ENCODE measurements at places on chromosomes 6 and 20. TPM values are rescaled to one million over a fixed set of nuclear protein-coding genes. Genes with fewer than 3 reads are reported as not detected.

GRCh38 chr20:62065674-62066338 is at the start of gene TAF4:
TSS of gene TAF4 (minus strand) at chr20:62065881. CDS start at chr20:62065810, 71 bp downstream.
- DNase-seq = peak; percentile 58

DNA sequence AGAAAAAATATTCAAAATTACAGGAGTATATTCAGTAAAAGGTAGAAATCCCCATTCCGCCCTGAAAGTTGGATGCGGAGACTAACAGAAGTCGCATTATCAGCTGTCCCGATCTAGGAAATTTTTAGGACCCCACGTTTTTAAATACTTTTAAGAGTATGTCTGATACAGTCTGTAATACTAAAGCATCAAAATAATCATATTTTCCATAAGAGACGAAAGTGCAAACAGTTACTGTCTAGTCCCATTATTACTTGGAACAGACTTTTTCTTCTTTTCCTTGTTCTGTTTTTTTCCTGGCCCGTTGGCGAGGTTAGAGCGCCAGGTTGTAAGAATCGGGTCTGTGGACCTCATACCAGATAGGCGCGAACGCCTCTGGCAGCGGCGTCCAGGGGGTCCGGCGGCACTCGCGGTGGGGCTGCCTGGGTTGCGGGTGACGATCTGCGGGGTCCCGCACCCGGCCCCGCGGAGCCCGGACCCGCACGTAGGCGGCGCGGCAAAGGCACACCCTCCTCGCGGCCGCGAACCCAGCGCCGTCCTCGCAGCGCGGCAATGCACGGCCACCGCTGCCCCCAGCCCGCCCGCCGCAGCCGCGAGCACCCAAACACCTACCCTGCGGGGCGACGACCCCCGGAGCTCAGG is 460 bp downstream of the PLAGL1 start:
- DNase-seq = peak; percentile 33

DNA sequence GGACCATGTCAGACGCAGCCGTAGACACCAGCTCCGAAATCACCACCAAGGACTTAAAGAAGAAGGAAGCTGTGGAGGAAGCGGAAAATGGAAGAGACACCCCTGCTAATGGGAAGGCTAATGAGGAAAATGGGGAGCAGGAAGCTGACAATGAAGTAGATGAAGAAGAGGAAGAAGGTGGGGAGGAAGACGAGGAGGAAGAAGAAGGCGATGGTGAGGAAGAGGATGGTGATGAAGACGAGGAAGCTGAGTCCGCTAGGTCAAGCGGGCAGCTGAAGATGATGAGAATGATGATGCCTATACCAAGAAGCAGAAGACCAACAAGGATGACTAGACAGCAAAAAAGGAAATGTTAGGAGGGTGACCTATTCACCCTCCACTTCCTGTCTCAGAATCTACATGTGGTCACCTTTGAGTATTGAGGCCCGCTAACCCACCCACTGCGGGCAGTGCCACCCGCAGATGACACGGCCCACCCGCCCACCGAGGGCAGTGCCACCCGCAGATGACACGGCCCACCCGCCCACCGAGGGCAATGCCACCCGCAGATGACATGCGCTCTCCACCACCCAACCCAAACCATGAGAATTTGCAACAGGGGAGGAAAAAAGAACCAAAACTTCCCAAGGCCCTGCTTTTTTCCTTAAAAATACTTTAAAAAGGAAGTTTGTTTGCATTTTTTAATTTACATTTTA is 43.3 kb downstream of the MGME1 start:
- DNase-seq = no peak

The ENPP1 gene
- 1.4 TPM for total RNA-seq

The SRMS gene
- total RNA-seq = not detected

GRCh38 chr6:41443616-41444525 is 102.3 kb upstream of the FOXP4 start:
- DNase-seq = no peak

DNA sequence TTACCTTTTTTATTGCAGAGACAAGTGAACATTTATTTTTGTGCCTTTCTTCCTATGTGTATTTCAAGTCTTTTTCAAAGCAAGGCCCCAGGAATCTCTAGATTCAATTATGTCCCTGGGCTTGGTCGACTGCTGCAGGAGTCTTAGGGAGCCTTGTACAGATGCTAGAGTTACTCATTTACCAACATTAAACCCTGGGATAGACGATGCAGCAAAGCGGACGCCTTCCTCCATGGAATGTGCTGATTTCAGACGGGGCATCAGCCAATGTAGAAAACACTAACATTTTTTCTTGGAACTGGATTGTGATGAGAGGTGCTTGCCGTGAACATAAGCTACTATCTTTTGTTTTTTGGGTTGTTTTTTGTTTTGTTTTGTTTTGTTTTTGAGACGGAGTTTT is 55.9 kb downstream of the CD164 start:
- no peak for DNase-seq

GRCh38 chr6:52307900-52308372 is 23.4 kb upstream of the MCM3 start:
- peak; percentile 40 for DNase-seq

DNA sequence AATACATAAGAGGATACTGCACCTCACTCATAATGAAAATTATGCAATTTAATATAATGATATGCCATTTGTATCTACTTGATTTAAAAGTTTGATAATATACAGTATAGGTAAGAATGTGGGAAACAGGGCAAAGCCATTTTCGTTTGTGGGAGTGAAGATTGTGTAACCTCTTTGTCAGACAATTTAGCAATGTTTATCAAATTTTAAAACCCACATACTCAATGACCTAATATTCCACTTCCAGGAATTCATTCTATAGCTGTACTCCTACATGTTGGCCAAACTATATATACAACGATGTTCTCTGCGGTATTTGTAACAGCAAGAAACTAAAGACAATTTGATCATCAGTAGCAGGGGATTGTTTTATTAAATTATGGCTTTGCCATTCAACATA is 17.8 kb upstream of the FKBP5 start:
- DNase-seq = no peak

GRCh38 chr6:7155871-7156579 is 48.3 kb downstream of the RREB1 start:
- DNase-seq = no peak

The PSMB1 gene
- total RNA-seq = 198 TPM

GRCh38 chr6:56864171-56864616 is 90.7 kb upstream of the BEND6 start:
- peak; percentile 33 for DNase-seq

- DNase-seq = no peak
Measured at GRCh38 chr6:58419321-58419720, 1101.9 kb downstream of the PRIM2 start.

DNA sequence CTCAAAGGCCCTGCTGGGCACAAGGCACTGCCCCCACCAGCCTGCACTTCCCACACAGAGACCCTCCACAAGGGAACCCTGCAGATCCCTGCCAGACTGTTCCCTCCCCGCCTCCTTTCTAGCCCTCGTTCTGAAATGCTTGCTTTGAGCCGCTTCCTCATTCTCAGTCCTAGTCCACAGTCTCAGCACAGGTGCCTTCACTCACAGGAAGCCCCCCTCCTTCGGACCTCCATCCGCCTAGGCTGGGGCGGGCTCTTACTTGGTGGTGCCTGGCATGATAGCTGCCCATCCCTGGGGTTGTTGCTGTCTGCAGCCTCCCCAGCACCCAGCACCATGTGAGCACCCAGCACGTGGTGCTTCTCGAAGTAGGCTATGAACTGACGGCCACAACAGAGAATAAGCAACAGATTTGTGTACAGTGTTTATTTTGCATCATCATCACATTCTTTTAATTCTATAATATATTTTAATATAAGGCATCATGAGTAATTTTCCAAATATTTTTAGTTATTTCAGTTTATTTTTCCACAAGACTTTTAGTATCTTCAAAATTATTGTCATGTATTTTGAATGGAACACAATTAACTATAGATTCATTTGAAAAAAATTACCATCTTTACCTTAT is 12.3 kb downstream of the CST5 start:
- DNase-seq = no peak

The ZKSCAN3 gene
- 4.9 TPM for total RNA-seq

The LINC00237 gene
- total RNA-seq = not detected

- no peak for DNase-seq
Measured at GRCh38 chr6:97805596-97805995, 522.6 kb upstream of the MMS22L start.

- DNase-seq = no peak
Measured at GRCh38 chr6:131208787-131209186, 73.5 kb downstream of the AKAP7 start.

DNA sequence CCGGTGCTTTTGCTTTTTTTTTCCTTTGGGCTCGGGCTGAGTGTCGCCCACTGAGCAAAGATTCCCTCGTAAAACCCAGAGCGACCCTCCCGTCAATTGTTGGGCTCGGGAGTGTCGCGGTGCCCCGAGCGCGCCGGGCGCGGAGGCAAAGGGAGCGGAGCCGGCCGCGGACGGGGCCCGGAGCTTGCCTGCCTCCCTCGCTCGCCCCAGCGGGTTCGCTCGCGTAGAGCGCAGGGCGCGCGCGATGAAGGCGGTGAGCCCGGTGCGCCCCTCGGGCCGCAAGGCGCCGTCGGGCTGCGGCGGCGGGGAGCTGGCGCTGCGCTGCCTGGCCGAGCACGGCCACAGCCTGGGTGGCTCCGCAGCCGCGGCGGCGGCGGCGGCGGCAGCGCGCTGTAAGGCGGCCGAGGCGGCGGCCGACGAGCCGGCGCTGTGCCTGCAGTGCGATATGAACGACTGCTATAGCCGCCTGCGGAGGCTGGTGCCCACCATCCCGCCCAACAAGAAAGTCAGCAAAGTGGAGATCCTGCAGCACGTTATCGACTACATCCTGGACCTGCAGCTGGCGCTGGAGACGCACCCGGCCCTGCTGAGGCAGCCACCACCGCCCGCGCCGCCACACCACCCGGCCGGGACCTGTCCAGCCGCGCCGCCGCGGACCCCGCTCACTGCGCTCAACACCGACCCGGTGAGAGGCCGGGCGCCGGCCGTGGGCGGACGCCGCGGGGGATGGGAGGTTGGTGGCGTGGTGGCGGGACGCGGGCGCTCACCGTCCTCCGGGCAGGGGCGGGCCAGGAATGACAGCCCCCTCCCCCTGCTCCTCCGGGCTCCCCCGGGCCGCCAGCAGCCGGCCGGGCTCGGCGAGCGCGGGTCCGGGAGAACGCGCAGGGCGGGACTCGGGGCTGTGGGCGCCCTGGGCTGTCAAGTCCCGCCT is 606 bp downstream of the ID4 start:
- DNase-seq = peak; percentile 6

DNA sequence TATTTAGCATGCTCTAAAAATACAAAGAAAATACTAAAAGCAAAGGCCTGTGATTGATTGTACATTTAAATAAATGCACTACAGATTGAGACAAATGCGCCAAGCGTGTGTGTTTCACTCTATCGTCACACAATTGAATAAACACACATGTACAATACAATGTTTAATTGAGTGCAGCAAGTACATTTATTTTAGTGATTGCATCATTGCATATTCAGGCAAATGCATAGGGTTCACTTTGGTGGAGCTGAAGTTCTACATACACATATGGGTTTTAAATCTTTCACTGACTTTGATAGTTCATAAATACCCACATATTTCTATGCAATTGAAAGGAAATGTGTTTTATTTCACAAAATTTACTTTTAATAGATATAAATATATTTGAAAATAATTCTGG is 750.6 kb upstream of the MMS22L start:
- DNase-seq = no peak

DNA sequence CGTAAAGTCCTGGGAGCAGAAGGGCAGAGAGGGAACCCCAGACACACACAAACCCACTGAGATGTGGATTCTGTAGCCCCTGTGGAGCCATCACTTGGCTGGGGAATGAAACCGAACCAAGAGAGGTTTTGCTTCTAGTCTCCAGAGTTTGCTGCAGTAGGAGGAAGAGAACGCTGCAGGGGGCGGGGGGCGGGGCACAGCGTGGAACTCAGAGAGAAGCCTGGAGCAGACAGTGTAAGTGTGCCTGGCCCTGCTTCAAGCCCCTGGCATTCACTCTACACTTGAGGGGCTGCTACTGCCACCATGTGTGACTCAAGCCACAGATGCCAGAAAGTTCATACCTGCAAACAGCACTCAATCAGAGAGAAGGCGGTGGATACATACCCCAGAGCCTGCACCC is 18.9 kb downstream of the GABRR1 start:
- no peak for DNase-seq
